ENCODE measurements at places on chromosomes 3 and 15.

DNA sequence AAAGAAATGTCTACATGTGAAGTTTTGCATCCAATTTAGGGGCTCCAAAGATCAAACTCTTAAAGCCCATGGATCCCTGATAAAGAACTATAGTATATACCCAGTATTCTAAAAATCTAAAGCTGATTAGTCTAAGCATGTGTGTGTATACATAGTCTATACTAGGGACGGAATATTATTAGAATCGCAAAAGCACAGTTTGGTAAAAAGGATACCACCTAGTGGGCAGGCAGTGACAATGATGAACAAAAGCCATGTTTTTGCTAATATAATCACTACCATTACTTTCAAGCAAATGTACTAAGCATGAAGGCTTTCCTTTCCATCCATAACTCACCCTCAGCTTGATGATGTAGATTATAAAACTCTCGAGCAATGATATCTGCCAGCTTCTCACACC, 16.5 kb downstream of the POLQ start:
- no peak for DNase-seq

- DNase-seq: no peak
These were observed 60.0 kb downstream of the APBA2 start for GRCh38 chr15:28945626-28946230.

DNA sequence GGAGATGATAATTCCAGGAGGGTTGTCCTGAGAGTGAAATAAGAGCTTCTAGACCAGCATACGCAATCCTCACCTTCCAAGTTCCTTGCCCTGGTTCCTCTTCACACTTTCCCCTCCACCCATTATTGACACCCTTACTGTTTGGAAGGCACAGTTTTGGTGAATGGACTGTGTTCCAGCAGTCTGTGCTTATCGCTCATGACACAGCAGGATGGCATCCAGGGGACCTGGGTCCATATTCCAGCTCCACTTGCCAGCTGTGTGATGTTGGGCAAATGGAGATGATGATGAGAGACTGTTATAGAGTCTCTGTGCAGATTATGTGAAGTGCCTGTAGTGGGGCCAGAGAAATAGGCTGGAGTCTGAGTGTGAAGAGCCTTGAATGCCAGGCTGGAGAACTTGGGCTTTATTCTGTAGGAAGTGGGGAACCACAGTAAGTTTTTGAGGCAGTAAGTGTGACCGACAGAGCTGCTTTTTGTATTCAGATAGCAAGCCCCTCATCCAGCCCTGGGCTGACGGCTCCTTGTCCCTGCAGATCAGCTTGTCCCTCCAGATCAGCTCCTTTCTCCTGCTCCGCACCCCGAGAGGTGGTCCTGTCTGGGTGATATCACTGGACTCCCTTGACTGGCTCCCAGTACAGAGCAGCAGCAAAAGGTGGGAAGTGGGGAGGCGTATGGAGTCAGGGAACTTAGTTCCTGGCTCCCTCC, 8.1 kb downstream of the KBTBD13 start:
- no peak for DNase-seq

DNA sequence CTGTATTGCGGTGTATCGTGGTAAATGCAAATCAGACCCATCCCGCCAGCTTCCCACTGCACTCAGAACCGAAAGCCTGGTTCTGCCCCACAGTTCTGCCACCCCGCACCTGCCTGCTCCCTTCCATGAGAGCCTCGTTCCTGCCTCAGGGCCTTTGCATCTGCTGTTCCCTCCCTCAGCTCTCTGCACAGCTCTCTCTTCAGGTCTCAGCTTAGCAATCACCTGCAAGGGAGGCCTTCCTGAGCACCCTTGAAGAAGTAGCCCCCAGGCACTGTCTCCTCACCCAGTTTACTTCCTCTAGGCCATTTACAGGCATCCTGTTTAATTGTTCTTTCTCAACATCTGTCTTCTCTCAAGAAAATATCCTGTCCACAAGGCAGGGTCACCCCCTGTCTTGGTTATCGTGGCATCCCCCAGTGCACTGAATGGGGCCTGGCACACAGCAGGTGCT, 13.3 kb upstream of the IQSEC1 start:
- no peak for DNase-seq

DNA sequence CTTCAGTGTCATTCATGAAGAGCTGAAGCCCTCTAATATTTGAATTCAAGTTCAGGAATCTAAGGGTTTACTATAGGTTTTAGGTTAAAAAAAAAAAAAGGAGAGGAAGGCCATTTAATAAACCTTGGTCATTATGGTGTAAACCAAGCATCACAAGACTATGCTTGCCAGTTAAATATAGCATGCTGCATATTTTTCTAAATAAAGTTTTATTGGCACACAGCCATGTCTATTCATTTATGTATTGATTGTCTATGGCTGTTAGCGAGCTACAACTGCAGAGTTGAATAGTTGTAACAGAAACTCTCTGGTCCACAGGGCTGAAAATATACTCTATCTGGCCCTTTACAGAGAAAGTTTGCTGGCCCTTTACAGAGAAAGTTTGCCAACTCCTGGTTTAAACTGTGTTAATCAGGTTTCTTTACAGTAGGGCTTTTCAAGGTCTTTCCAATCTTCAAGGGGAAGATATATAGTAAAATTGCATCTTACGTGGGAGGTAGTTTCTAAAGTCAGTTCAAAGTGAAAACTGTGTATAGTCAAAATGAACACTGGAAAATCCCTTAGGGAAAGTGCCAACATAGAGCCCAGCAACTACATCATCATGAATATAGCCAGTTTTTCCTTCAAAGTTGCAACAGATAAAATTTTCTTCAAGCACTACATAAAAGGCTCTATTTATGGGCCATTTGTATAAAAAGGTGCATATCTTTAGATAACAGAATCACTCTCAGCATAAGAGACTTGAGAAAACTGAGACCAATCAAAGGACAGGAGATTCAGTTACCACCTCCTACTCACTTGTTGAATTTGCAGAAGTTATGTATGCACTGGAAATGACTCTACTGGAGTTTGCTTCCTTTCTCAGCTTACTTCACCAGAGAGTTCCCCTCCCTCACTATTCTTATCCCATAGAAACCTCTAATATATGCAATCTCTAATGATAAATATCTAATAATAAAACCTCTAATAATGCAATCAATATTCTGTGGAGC, 49.7 kb upstream of the FRMD4B start:
- peak; percentile 45 for DNase-seq

DNA sequence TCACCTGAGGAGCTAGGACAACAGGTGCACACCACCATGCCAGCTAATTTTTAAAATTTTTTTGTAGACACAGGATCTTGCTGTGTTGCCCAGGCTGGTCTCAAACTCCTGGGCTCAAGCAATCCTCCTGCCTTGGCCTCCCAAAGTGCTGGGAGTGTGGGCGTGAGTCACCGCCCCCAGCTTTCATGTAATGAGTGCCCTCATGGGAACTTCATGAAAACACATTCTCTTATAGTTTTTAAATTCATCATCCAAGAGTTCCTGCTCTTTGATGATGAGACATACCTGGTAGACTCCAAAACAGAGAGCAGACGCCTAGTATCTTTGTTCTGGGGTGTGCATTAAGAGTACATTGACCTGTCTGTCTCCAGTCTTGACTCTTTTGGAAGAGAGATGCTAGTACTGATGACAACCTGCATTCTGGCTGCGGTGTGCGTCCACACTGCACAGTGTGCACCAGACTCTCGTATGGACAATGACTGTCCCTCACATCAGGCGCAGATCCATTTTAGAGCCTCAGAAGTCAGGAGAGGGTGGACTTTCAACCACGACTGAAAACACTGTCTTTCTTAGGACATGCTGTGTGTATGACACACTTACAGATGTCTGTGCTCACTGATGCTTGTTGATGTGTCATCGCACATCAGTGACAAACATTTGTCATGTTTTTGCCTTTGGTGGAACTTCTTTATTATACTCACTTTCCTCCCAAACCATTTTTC, 2.0 kb downstream of the NRROS start:
- DNase-seq: no peak

DNA sequence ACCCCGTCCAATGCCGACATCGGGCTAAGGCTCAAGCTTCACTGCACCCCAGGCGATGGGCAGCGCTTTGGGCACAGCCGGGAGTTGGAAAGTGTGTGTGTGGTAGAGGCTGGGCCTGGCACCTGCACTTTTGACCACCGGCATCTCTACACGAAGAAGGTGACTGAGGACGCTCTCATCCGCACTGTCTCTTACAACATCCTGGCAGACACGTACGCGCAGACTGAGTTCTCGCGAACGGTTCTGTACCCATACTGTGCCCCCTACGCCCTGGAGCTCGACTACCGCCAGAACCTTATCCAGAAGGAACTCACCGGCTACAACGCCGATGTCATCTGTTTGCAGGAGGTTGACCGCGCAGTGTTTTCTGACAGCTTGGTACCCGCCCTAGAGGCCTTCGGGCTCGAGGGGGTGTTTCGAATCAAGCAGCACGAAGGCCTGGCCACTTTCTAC, 1.0 kb downstream of the PDE12 start:
- DNase-seq: peak; percentile 62

DNA sequence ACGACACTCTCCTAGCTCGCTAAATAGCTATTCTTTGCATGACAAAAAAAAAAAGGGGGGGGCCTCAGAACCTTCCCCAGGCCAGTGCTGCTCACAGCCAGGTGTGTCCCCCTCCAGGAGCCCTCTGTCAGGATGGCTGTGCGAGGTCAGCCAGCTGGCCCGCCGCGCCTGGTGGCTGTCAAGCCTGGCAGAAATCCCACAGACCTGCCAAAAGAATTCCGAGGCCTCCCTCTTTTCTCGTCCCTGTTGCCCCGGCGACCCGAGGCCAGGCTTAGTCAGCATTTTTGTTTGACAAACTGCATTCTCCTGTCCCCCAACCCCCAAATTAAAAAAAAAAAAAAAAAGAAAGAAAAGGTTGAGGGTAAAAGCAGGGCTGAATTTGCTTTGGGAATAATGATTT, 61.9 kb downstream of the TM4SF4 start:
- no peak for DNase-seq

- DNase-seq: no peak
These were observed 27.9 kb upstream of the KLF13 start for GRCh38 chr15:31298707-31299172.
